ENCODE measurements at places on chromosomes 4 and X.

GRCh38 chr4:183984566-183984965 lies 79.5 kb downstream of the STOX2 start:
- no peak for DNase-seq

DNA sequence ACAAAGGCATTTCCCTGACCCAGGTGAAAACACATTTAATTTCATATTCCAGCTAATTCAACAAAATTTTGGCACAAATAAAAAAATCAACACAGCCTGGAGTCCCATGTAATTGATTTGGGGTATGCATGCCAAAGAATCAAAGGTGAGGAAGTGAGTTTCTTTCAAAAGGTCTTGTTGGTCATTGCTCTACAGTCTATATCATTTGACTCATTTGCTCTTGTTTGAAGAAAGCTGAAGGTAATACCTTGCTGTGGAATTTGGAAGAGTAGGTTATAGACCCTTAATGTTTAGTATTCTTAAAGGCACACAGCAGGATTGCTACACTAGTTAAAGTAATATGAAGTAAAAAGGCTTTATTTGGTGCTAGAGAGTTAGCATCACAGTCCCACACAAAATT lies 25.4 kb downstream of the COL4A6 start:
- no peak for DNase-seq

DNA sequence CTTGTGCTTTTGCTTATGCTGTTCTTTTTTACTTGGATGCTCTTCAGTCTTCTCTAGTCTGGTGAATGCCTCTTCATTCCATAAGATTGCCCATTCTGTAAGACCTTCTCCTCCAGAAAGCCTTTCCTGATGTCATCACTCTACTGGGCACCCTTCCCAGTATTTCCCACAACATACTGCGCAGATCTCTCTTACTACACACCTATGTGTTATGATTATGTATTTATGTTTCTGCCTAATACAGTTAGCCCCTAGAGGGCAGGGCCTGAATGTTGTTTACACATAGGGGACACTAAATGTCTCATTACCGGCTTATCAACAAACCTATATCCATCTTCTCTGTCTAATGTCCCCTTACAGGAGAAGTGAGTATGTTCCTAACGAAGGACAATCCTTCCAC lies 21.1 kb downstream of the AIFM1 start:
- DNase-seq: no peak

GRCh38 chrX:107442914-107443527 lies 6.4 kb upstream of the FRMPD3 start:
- DNase-seq: no peak

- DNase-seq: no peak
Observed at GRCh38 chr4:111814961-111815360, 330.3 kb upstream of the FAM241A start.

DNA sequence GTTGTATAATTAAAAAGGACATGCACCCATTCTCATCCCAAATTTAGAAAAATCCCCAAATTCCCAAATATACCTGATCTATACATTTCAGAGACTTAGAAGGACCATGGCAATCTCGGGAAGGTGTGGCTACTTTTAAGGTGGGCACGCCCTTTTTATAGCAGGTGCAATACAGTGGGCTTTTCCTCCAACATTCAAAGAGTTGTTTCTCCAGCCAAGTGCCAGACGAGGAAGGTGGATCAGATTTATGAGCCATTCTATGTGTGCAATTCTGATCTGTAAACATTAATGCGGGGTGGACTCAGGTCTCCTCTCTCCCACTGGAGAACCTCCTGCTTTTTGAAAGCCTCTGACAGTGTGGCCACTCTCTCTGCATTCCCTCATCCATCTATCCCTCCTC lies 33.8 kb downstream of the PRKX start:
- no peak for DNase-seq

DNA sequence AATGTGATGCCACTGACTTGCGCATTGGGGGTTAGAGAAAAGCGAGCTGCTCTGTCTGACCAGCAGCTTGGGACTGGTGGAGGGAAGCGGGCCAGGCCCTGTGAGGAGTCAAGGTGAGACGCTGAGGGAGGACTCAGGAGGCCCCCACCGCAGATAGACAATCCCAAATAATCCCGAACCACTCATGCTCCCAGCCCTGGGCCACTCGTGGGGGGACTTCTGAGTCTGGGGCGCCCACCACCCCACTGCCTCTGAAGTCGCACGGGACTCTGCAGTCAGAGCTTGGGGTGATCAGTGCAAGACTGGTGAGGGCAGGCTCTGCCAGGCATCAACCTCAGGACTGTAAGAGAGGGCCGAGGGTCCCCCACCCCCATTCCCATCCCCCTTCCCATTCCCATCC lies 6.9 kb downstream of the MAGEA4 start:
- DNase-seq: no peak

- no peak for DNase-seq
Observed at GRCh38 chr4:4271912-4272311, 18.0 kb downstream of the LYAR start.
